ENCODE measurements at places on chromosomes 7 and 10. TPM values are rescaled to one million over a fixed set of nuclear protein-coding genes. Genes with fewer than 3 reads are reported as not detected.
A peak's percentile ranks its signal among the peaks of the same experiment; 100 is the strongest.

The UBE2D1 gene
- 39.5 TPM for total RNA-seq

DNA sequence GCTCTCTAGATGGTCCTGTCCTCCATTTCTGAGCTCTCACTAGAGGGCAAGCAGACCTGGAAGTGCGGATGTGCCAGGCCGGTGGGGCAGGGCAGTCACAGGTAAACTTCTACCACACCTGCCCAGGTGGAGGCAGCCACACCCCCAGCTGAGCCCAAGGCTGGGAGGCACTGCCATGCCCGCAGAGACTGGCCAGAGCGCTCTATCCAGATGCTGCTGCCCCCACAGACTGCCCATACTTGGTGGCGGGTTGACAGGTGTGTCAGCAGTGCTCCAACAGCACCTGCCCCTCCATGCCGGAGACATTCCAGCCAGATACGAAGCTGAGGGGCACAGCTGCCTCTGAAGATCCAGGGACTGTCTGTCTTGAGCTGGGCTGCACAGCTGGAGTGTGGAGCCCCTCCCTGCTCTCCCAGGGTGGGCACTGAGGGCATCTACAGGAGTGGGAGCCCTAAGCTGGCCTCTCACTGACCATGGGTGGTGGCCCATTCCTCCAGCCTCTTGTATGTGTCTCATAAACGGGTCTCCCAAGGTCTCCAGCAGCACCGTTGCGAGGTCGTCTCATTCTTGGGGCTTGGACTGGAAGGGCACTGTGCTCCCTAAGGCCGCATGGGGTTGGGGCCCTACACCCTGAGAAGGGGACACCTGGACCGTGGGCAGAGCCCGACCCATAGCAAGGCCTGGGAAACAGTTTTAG is 38.2 kb upstream of the PPIF start:
- no peak for DNase-seq

DNA sequence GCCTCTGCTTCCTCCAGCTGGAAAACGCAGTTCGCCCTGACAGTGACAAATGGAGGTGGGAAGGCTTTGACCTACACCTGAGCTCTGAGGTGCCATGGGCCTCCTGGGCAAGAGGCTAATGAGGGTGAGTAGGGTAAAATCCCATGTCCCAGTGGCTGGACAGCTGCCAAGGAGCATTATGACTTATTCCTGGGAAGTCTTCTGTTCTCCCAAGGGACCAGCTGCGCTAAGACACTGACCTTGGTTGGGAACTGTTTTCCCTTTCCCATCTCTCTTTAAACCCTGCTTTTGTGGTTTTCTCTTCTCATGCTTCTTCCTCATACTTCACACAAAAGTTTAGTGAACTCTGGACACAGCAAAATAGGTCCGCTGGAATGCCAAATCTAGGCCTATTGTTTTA is 72.6 kb downstream of the COPG2 start:
- no peak for DNase-seq

The PDK4 gene
- total RNA-seq, result 0.12 TPM

The MMD2 gene
- total RNA-seq, result 0.38 TPM

The AGBL3 gene
- 3.2 TPM for total RNA-seq

- no peak for DNase-seq
Measured at GRCh38 chr7:70787771-70788170, 344.2 kb upstream of the GALNT17 start.

The SAMD9L gene
- not detected for total RNA-seq

The SFXN3 gene
- total RNA-seq, result 3.8 TPM

The RAPGEF5 gene
- 13.1 TPM for total RNA-seq

The TEX47 gene
- total RNA-seq, result not detected

GRCh38 chr7:128790315-128791041 is 1.3 kb upstream of the CCDC136 start:
- peak; percentile 62 for DNase-seq

The AGR2 gene
- not detected for total RNA-seq

GRCh38 chr7:86939197-86939814 is 120.1 kb downstream of the ELAPOR2 start:
- DNase-seq, result peak; percentile 89

The TACC2 gene
- total RNA-seq, result 35.9 TPM

DNA sequence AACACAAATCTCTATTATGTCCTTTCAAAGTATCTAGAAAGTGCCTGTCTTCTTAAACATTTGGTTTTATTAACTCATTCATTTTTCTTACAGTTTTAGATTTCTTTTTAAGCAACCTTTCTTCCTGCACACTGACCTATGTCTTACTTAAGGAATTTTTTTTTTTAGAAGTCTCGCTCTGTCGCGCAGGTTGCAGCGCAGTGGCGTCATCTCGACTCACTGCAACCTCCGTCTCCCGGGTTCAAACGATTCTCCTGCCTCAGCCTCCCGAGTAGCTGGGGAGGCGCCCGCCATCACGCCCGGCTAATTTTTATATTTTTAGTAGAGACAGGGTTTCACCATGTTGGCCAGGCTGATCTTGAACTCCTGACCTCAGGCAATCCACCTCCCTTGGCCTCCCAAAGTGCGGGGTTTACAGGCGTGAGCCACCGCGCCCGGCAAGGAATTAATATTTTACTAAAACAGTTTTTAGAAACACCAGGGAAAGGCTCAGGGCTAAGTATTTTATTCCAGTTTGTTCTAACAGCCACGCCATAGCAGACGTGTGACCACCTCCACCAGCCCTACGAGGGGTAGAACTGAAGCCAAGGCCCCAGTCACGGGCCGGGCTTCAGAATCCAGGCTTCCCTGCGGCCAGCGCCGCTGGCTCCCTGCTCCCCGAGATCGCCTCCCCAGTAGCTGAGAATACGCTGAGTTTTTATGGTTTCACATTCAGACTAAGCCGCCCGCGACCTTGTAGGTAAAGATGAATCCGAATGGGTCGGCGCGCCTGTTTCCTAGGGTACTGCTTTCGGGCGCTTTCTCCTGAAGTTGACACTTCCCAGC is 941 bp upstream of the LUC7L2 start:
- DNase-seq, result peak; percentile 65

The GIMAP6 gene
- not detected for total RNA-seq

DNA sequence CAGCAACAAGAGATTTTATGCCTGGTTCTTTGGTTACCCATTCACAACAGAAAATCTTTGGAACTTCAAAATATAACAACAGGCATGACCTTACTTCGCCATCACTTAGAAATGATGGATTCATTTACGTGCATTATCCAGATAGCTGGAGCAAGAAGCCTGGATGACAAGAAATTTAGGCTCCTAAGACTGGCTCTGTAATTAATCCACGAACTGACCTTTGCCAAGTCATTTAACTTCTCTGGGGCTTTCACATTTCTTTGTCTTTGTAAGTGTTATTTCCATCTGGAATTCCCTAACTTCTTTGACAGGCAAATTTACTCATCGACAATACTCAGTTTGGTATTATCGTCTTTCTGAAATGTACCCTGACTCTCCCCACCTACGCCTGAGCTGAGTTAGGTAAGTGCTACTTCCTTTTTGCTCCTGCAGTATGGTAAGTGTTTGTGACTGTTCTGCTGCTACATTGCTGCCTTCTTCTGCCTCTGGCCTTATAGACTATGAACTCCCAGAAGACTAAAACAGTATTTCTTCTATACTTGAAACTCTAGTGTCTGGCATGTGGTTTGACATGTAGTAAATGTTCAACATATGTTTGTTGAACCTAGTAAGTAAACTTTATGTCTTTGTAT is 5.5 kb upstream of the MDFIC start:
- DNase-seq, result no peak

The OPTN gene
- 6.0 TPM for total RNA-seq

DNA sequence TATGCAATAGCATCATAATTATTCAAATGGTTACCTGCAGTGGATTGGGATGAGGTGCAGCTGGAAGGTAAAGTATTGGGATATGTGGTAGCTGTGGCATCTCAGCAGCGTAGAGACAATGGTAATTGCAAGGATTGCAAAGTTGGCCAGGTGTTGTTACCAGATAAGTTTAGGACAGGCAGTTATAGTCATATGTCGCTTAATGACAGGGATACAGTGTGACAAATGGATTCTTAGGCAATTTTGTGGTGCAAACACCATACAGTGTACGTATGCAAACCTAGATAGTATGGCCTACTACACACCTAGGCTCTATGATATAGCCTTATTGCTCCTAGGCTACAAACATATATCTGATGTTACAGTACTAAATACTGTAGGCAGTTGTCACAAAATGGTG is 163.5 kb upstream of the LYZL2 start:
- DNase-seq, result no peak

The POMZP3 gene
- 9.1 TPM for total RNA-seq

- DNase-seq, result no peak
Measured at GRCh38 chr7:128755819-128756476, 16.8 kb downstream of the CALU start.

GRCh38 chr7:64887756-64888508 is 15.1 kb upstream of the ZNF273 start:
- DNase-seq, result peak; percentile 92

GRCh38 chr7:150904011-150904909 is 51.9 kb downstream of the AOC1 start:
- DNase-seq, result no peak

DNA sequence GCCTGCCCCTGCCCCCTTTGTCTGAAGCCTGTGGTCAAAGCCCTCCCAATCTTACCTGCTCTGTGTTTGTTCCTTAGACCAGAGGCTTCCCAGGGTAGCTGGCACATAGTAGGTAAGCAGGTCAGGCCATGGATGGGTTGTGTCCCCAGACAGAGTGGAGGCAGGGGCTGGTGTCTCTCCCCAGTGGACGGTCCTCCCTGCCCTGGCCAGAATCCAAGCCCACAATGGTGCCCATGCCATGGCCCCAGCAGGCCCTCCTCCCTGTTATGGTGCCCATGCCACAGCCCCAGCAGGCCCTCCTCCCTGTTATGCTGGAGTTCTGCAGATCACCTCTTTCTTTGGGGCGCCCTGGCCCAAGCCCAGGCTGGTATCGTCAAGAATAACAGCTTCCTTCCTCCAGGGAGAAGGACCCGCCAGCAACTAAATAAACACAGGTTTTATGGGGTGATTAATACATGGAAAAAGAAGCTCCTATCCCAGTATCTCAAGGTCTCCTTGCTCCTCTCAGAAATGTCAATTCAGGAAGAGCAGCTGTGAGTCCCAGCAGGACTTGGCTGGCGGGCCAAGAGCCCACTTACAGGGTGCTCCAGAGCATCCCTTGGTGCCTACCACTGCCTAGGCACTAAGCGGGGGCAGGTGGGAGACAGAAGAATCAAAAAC is 82.0 kb downstream of the NEURL1 start:
- no peak for DNase-seq

The FAM13C gene
- total RNA-seq, result 0.94 TPM

DNA sequence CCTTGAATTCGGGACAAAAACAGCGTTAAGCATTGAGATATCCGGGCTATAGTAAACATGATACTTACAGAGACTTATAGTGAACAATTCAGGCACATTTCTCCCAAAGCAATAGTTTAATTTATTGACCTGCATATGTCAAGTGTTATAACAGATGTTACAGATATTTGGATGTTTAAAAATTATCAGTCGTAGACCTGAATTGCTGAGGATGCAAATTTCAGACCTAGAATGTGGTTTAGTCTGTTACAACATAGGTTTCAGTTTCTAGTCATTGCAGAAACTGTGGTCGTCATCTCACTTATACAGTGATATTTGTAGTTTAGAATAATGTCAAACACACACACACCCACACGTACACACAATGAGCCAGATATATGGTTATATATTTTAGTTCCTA is 85.2 kb downstream of the VTI1A start:
- no peak for DNase-seq

- DNase-seq, result no peak
Measured at GRCh38 chr7:89334797-89335196, 539.3 kb upstream of the TEX47 start.

DNA sequence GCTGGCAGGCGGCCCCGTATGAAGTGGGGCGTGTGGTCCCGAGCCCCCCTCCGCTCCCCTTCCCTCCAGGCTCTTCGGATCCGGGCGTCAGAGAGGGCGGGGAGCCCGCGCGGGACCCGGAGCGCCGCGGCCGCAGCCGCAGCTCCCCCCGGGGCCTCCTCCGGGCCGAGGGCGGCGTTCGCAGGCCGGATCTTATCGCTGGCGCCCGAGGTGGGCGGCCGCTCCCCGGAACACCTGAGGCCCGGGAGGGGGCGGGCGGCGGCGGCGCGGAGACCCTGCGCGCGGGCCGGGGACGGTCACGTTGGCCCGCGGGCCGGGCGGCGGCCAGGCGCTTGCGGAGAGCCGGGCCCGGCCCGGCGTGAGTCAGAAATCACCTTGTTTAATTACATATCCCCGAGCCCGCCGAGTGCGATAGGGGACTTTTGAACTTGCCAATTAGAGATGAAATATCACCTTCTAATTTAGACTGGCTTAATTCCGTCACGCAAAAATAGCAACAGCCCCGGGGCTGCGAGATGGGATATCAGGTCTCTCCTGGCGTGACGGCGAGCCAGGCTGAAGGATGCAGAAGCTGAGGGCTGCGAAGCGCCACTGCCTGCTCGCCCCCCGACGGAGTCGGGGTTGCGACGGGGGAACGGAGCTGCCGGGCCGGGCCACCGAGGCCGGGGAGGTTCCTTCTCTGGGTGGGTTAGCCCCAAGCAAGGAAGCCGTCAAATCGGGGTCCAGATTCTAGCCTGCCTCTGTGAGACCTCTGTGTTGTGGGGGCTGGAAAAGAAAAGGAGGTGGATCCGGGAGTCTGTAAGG is 43.4 kb downstream of the LDB3 start:
- peak; percentile 68 for DNase-seq

- peak; percentile 63 for DNase-seq
Measured at GRCh38 chr10:987620-987869, 689 bp upstream of the GTPBP4 start.

DNA sequence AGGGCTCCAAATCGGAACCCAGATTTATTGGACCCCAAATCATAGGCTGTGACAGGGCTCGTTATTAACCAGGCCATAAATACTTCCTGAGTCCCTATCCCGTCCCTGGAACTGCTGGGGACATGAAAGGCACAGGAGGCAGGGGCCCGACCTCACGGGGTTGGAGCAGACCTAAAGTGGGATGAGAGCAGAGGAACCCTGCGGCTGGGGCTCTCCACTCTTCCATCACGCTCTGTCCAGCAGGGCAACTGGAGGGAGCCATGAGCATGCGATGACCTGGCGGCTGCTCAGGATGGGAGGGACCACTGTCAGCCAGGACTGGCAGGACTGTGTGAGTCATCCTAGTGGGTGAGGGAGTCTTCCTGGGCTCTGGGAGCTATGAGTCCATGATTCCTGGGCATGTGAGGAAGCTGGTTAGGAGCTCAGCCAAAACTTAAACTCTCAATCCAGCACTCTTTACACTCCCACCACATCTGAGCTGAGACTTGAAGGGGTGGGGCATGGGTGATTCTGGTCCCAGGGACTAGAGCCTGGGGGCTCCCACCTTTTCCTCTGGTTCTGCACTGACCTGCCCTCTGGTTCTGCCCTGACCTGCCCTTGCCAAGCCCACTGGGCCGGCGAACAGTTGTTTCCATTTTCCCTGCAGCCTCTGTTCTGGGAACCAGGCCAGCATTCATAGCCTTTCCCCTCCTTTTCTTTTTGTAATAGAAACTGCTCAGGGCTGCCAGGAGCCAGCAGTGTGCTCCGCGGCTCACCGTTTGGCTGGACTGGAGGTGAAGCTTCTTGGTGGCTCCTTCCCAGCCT is 47.1 kb downstream of the SYPL1 start:
- no peak for DNase-seq

The TRIL gene
- 5.1 TPM for total RNA-seq

- DNase-seq, result no peak
Measured at GRCh38 chr7:38905056-38905759, 3.8 kb downstream of the VPS41 start.

Measured in GM23338 (cell line).